ENCODE measurements at places on chromosomes 5 and 9.

- no peak for DNase-seq
Observed at GRCh38 chr5:59587489-59588337, 305.8 kb downstream of the PDE4D start.

DNA sequence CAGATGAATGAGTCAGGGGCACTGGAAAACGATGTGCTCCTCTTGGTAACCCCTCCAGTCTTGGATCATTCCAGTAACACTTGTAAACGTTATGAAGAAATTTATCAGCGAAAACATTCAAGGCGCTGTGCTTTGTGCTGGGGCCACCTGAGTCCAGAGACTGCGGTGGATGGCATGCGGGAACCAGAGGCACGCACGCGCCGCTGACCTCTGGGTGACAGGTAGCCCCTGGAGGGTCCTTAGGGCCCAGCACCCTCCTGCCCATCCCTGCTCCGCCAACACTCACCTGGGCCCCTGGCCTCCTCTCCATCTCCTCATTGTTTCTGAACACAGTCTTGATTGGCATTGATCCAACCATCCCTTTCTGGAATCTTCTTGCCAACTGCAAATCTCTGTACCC, 86.9 kb downstream of the DAP start:
- no peak for DNase-seq

- DNase-seq, result no peak
Observed at GRCh38 chr9:95134457-95134881, 183.0 kb downstream of the FANCC start.

GRCh38 chr9:116174347-116174746, 20.8 kb downstream of the PAPPA start:
- no peak for DNase-seq

DNA sequence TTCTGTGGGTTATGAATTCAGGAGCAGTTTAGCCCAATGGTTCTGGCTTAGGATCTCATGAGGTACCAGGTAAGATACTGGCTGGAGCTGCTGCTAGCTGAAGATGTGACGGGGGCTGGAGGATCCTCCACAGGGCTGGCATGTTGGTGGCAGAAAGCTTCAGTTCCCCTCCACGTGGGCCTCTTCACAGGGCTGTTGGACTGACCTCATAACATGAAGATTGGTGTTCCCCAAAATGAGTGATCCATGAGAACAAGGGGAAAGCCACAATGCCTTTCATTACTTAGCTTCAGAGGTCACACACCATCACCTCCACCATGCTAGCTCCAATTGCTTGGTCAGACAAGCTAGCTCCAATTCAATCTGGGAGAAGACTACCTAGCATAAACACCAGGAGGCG, 8.5 kb upstream of the S100Z start:
- no peak for DNase-seq

GRCh38 chr9:115200711-115201505, 83.0 kb upstream of the TNC start:
- DNase-seq, result no peak

GRCh38 chr9:90521811-90522570, 120.6 kb downstream of the DIRAS2 start:
- DNase-seq, result no peak

DNA sequence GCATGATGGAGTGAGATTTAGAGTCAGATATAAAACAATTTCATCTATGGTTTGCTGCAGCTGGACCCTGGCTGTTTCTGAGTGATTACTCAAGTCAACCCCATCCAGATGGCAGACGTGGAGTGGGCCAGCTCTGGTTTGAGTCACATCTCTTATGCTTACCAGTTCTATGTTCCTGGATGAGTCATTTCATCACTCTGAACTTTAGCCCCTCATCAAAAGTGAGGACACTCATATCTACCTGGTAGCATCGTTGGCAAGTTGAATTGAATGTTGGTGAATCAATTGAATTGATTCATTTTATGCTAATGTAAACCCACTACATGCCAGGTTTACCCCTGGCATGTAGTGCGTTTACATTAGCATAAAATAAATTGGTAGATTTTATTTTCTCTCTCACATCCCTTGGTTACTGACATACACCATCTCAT, 176.4 kb downstream of the FGF18 start:
- no peak for DNase-seq

DNA sequence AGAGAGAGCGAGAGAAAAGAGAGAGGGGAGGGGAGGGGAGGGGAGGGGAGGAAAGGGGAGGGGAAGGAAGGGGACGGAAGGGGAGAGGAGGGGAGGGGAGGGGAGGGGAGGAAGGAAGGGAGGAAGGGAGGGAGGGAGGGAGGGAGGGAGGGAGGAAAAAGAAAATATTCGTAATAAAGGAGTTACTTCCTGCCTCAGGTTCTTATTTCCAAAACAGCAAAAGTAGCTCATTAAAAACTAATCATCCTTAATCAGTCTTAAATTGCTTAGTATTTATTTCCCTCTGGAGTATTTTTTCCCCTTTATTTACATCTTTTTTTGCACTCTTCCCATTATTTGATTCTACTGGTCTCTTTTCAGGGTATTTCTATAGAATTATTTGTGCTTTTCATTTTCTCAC, 162.3 kb downstream of the FANCC start:
- no peak for DNase-seq

GRCh38 chr9:89667726-89668125, 62.9 kb downstream of the GADD45G start:
- DNase-seq, result no peak

DNA sequence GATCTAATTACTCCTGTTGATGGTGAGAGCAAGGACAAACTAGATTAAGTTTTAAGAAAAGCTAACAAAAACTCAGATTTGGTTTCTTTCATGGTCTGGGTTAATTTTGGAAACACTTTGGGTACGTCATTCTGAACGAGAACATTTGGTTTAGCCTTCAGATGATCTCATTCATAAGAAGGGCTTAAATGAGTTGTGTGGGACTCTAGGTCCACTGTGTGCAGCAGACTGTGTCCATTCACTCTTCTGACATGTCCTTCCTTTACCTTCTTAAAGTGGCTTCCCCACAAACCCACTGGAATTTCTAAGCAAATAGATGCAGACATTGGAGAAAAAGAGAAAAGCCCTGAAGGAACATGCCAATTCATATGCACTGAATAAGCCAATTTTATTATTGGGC, 96.8 kb downstream of the FBXO4 start:
- no peak for DNase-seq

DNA sequence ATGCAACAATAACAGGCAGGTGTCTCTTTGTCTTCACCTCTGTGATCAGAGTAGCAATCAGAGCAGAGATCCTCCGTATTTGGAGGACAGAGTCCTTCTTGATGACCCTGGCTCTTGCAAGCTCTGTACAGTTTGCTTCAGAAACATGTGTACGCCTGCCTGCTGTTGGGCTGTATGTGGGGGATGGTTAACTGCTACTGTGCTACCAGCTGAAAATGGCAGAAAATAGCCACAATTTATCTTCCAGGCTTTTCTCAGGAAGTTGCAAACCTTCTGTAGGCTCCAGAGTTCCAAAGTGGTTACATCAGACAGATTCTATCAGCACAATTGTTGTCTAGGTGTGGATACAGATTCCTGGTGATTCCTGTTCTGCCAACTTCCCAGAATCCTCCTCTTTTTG, 35.5 kb downstream of the DDX46 start:
- DNase-seq, result no peak

- DNase-seq, result no peak
Observed at GRCh38 chr9:100848726-100849125, 179.8 kb upstream of the PLPPR1 start.

DNA sequence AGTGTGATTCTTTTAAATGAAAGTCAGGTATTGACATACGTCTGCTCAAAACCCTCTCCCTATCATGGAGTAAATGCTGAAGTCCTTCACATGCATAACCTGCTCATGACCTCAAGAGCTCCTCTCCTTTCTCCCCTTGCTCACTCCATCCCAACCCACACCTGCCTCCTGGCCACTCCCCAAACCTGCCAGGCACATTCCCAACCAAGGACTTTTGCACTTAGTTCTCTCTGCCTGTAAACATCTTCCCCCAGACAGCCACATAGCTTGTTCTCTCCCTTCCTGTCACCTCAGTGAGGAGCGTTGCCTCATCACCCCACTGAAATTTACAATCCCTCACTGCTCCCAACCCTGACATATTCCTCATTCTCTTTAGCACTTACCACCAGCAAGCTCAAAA, 8.7 kb downstream of the SETD9 start:
- DNase-seq, result no peak

DNA sequence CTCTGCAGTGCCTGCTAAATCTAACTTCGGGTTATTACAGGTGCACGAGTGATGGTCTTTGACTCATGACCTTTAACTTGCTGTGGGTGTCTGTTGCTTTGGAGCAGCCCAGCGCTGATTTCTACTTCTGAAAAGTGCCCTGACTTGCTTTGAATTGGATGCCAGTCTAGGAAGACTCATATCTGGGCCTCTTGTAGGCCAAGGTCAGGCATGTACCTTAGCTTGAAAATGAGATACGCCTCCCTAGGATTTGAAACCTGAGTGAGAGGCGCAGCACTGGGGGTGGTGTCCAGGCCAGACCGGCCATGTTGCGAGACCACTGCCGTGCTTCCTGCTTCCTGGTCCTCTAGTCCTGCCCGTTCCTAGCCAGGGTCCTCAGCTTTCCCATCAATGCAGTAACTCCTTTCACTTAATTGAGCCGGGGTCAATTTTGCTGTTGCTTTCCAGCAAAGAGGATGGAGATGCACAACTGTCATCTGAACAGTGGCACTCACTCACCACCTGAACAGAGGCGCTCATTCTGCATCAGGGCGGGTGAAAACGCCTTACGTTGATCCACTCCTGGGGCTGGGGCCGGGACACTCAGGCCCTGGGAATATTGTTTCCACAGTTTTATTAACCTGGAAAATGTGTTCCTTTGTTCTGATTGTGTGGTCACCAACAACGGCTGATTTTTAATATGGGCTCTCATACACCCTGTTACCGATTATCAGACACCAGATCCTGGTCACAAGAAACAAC, 14.3 kb downstream of the PCAT7 start:
- DNase-seq, result no peak

DNA sequence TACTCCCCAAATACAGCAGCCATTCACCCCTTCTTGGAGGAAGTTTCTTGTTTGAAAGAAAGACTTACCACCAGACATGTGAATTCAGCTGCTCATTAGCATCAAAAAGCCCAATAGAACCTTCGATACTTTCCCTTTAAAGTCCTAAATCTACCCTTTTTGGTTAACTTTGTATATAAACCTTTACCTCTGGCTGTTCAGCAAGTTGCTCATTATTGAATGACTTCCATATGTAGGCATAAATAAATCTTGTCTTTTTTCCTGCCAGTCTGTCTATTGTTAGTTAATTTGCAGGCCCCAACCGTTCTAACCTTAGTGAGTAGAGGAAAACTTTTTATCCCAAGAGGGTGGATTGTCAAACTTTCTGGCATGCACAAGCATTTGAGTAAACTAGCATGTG, 27.9 kb upstream of the FBXL17 start:
- DNase-seq, result no peak

- DNase-seq, result no peak
Observed at GRCh38 chr5:178058321-178059012, 54.9 kb upstream of the N4BP3 start.

GRCh38 chr5:87322381-87322780, 54.7 kb downstream of the RASA1 start:
- no peak for DNase-seq

- no peak for DNase-seq
Observed at GRCh38 chr5:39717176-39717897, 292.6 kb upstream of the DAB2 start.

- DNase-seq, result no peak
Observed at GRCh38 chr5:170353961-170354360, 35.2 kb downstream of the KCNMB1 start.

DNA sequence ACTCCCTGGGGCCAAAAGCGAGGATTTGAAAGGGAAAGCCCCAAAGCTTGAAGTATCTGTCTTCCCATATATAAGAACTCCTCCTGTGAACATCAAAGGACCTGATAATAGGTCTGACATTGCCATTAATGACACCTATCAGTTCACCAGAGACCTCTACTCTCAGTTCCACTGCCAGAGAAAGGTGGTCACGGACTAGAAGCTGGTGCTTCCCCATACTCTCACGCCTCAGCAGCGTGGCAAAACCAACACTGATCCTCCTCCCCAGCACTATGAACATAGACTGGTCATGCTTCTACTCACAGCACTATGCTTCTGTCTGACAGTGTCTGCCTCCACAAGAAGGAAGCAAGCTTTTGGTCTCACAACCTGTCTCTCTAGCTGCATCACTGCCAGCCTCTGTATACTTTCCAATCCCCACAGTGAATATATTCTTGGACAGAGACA, 37.9 kb downstream of the NRG2 start:
- no peak for DNase-seq

DNA sequence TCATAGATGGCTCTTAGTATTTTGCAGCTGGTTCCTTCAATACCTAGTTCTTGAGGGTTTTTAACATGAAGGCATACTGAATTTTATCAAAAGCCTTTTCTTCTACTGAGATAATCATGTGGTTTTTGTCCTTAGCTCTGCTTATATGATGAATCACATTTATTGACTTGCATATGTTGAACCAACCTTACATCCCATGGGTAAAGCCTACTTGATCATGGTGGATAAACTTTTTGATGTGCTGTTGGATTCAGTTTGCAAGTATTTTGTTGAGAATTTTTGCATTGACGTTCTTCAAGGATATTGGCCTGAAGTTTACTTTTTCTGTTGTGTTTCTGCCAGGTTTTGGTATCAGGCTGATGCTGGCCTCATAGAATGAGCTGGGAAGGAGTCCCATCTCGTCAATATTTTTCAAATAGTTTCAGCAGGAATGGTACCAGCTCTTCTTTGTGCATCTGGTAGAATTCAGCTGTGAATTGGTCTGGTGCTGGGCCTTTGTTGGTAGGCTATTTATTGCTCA, 49.7 kb downstream of the YIPF5 start:
- DNase-seq, result no peak

GRCh38 chr5:32618962-32619361, 33.6 kb downstream of the SUB1 start:
- no peak for DNase-seq

DNA sequence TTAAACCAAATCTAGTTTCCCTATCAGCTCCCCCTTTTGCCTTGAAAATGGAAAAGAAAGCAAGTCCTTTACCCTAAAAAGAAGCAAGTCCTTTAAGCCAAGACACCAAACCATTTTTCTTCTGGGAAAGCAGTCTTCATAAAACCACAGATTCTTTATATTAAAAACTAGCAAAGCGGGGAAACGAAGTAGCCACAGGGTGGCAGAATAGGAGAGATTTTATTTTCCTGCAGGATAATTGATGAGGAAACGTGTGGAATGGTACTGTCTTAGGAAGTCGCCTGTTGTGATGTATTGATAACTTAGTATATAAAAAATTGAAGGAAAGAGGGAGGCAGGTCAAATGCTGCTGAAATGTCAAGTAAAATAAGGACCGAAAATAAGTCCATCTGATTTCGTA, 41.1 kb downstream of the ZNF883 start:
- no peak for DNase-seq

GRCh38 chr5:148966348-148966747, 96.5 kb downstream of the SH3TC2 start:
- DNase-seq, result no peak
